CD8-positive, alpha-beta T cell (primary cell): ENCODE measurements at places on chromosomes 4 and X.
A peak's percentile ranks its signal among the peaks of the same experiment; 100 is the strongest.

DNA sequence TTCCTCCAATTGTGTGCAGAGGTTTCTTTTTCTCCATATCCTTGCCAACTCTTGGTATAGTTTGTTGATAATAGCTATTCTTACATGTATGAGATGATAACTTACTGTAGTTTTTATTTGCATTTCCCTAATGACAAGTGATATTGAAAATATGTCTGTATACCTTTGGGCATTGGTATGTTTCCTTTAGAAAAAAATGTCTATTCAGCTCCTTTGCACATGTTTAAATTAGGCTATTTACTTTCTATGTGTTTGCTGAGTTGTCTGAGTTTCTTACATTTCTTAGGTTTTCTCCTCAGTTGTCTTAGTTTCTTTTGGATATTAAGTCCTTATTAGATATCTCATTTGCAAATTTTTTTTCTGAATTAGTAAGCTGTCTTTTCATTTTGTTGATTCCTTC lies 487.3 kb upstream of the EPHA5 start:
- no peak for DNase-seq

GRCh38 chrX:1561164-1561563 lies 24.2 kb upstream of the P2RY8 start:
- DNase-seq: no peak

GRCh38 chr4:109699553-109700225 lies 3.6 kb downstream of the CASP6 start:
- DNase-seq: no peak

GRCh38 chrX:150161193-150161592 lies 201.9 kb upstream of the MAMLD1 start:
- DNase-seq: no peak

GRCh38 chr4:3406021-3406420 lies 35.7 kb upstream of the HGFAC start:
- DNase-seq: no peak

DNA sequence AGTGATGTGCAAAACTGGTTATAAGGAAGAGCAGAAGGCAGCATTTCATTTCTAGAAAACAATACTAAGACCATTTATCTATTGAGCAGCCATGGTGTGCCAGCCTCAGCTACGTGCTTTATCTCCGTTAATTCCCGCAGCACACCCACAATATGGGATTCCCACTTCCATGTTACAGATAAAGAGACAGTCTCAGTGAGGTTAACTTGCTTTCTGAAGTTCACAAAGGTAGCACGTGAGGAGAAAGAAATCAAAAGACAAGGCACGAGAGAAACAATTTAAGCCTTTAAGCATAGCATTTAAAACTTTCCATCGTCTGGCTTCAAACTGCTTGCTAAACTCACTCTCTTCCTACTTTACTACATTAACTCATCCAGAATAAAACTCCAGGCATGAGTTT lies 8.0 kb upstream of the RPL34 start:
- DNase-seq: no peak

- DNase-seq: no peak
Observed at GRCh38 chr4:12636191-12636590, 847.9 kb downstream of the RAB28 start.

- no peak for DNase-seq
Observed at GRCh38 chr4:2824329-2824835, 19.3 kb upstream of the ADD1 start.

DNA sequence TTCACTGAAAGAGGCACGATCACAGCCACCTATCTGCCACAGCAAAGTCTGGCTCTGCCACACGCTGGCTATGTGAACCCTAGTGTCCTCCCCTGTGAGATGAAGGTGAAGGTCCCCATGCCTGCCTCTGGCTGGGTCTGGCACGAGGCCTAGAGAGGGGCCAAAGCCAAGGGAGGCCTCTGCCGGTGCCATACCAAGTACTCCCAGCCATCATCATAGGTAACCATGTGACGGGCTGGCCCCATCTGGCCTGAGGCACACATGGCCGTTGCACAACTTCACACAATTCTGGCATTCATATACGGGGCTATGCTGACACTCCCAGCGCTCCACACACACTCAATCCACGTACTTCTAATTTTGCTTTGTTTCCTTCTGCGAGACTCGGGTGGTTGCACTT lies 15.3 kb downstream of the NOP14 start:
- no peak for DNase-seq

DNA sequence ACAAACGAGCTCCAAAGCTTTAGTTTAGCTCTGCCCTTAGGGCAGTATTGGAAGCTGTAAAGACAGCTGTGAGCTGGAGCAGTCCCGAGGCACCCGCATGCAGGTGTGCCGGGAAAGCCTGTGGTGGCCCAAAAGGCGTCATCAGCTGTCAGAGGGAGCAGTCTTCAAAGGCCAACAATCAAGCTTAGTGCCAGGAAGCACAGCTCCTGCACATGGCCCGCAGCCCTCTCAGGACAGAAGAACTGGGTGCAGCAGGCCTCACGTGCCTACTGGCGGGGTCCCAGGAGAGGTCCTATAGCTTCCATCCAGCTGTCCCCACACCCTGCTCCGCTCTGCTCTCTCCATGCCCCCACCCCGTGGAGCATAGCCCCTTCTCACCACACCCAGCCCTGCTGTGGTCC lies 92.2 kb upstream of the TRIM2 start:
- peak; percentile 60 for DNase-seq

DNA sequence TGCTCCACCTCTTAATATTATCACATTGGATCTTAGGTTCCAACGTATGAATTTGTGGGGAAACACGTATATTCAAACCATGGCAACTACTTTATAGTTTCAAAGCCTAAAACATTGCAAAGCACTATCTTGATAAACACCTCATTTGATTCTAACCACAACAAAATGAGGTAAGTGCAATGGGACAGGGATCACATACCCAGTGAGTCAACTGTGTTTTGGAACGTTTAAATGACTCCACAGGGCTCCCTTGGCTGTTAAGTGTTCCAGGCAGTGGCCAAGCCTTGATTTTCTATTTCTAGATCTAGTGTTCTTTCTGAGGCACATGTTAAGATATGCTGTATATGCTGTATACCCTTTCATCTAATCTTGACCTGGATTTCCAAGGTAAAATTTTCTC lies 54.5 kb upstream of the C1QTNF7 start:
- DNase-seq: no peak

DNA sequence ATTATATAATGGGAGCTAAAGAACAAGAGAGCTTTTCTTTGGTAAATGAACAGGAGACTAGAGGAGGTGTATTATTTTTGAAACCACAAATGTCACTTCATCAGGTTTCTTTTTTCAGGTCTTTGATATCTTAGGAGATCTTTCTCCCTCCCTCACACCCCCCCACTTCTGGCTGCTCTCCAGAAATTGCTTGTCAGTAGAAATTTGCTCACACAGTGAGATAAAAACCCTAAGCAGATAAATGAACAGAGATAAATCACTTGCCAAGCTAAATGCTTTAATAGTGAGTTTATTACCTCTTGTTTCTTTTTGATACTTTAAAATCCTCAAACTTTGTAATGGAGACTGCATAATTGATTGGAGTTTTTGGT lies 421.2 kb upstream of the TENM3 start:
- DNase-seq: no peak

DNA sequence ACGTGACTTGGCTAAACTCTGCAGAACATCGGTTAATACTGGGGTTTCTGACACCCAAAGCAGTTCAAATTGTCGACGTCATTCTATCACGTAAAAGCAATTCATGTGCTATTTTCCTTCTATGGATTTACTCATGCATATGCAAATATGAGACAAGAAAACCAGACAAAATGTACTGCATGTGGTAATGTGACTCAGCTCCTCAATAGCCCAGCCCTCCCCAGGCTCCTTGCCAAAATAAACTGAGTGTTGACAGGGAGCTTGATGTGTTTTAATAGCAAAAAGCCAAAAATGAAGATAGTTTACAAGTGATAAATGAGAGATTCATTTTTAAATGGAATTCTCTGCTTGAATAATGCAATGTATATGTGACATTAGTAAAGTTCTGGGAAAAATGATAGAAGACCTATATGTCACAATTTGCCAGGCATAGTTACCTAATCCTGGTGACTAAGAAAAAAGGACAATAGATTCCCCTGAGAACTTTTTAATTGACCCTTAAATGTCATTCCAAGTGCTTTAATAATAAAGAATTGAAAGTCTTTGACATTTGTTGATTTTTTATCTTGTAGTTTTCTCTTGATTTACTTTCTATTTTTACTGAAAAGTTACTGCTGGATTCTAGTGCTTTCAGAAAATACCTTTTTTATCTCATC lies 1700.6 kb upstream of the TENM3 start:
- DNase-seq: no peak

- DNase-seq: no peak
Observed at GRCh38 chr4:53480909-53481308, 103.5 kb downstream of the FIP1L1 start.

- no peak for DNase-seq
Observed at GRCh38 chr4:23001478-23001877, 308.7 kb downstream of the GBA3 start.

GRCh38 chr4:99208719-99209075 lies 10.3 kb downstream of the ADH6 start:
- DNase-seq: no peak

DNA sequence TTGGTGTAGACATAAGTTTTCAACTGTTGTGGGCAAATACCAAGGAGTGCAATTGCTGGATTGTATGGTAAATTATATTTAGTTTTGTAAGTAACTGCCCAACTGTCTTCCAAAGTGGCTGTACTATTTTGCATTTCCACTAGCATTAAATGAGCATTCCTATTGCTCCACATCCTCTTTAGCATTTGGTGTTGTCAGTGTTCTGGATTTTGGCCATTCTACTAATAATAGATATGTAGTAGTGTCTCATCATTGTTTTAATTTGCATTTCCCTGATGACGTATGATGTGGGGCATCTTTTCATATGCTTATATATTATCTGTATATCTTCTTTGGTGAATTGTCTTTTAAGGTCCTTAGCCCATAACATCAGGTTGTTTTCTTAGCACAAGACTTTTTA lies 17.3 kb downstream of the PGAM4 start:
- DNase-seq: no peak

- DNase-seq: no peak
Observed at GRCh38 chr4:125956276-125956675, 641.5 kb downstream of the FAT4 start.

DNA sequence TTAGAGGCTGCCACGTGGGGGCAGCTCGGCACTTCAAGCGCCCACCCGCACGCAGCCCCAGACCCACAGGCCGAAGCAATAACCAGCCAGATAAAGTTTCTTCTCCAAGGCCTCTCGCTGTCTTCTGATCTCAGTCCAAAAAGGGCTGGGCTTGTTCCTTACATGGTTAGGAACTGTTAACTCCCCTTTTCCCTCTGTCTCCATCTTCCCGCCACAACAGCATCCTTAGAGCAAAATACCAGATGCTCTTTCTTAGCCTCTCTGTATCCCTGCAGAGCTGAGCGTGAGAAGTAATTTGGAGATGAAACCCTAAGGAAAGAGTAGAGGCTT lies 23.4 kb upstream of the KIAA1210 start:
- DNase-seq: no peak

DNA sequence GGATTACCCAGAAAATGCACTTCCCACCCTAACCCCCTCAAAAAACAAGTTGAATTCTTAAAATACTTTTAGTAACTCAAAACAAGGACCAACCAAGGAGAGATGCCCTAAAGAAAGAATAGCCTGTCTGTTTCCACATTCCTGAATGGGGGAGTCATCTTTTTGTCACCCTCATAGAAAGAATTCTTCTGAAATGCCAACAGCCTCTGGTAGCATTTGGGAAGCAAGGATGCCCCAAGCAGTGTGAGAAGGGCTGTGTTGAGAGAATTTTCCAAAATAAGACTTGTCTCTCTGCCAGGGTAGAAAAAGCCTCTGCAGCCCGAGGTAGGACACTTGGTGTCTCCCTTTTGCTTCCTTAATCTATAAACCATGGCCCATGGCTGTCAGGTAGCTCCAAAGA lies 173.1 kb upstream of the VCX3A start:
- DNase-seq: no peak

GRCh38 chrX:130330706-130331105 lies 9.0 kb upstream of the SLC25A14 start:
- DNase-seq: peak; percentile 34

DNA sequence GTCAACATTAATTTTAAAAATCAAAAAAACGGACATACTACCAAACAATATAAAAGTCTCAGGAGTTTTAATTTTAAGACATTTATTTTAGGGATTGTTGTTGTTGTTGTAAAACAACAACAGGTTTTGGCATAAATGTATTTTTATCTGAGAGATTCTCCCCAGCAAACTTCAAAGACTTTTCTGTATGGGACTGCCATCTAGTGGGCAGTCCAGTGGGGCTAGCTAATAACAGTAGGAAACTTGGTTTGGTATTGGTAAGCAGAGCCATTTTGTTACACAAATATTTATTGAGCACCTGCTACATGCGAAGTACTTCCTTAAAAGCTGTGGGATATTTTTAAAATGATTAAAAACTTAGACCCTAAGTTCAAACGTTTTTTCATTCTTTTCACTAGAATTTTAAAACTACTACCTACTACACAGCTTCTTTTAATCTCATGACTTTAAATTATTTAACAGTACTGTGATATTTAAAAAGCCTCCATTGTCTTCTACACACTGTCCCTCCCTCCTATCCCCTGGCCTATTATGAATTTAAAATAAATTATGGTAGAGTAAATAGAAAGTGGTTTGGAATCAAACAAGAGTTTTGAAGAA lies 1028.4 kb upstream of the INTU start:
- DNase-seq: no peak

- DNase-seq: no peak
Observed at GRCh38 chrX:28329156-28329555, 258.1 kb upstream of the IL1RAPL1 start.

DNA sequence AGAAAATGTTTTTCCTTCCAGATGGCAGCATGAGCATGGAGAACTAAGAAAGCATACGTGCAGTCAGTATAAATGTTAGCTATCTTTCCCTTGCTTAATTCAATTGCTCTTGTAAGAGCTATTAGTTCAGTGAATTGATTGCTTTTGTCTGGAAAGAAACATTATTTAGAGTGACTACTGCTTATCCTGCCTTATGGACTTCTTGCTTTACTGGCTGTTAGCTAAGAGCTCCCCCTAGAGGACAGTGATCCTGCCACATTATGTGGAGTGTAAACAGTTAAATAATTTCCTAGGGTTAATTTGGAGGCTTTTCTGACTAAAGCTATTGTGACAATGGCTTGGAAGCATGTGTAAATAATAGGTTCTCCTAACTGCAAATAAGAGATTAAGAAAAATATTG lies 1402.4 kb downstream of the FAM133A start:
- no peak for DNase-seq
